Mucosa of gallbladder (tissue), 1 donor: ENCODE measurements at places on chromosomes 3 and 15. TPM values are rescaled to one million over a fixed set of nuclear protein-coding genes. Genes with fewer than 3 reads are reported as not detected.

DNA sequence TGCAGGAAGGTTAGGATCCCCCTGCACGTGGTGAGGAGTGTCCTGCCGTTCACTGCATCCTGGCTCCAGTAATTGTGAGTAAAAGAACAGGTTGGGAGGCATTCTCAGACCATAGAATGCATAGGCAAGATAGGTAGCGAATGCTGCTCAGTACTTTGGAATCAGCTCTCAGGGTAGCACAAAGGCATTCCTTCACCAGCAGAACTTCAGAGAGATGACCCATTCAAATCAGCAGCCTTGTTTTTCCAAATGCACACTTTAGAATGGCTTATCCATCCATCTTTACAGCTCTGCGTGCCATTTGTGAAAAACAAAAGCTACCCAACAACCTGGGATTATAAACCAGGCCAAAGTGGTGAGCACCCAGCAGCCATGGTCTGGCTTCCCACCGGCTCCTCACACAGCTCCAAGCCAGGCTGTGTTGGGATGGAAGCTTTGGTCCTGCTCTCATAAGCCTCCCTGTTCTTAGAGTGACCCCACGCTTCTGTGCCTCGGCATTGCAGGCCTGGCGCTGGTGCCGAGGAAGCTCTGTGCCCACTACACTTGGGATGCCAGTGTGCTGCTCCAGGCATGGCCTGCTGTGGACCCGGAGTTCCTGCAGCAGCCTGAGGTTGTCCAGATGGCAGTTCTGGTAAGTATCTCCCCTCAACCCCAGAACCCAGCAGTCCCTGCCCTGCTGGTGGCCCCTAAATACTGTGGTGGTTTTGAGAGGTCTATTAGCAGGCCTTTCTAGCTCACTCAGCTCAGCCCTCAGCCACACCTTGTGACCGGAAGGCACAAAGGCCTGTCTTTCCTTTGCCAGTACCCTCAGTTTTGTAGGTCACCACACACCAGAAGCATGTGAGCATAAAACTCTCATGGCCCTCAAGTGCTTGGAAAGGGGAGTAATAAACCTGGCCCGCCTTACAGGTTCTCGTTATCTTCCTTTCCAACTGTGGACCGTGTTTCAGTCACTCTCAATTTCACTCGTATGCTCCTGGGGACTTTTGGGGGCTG, 52.9 kb upstream of the LIMD1 start:
- no peak for DNase-seq

DNA sequence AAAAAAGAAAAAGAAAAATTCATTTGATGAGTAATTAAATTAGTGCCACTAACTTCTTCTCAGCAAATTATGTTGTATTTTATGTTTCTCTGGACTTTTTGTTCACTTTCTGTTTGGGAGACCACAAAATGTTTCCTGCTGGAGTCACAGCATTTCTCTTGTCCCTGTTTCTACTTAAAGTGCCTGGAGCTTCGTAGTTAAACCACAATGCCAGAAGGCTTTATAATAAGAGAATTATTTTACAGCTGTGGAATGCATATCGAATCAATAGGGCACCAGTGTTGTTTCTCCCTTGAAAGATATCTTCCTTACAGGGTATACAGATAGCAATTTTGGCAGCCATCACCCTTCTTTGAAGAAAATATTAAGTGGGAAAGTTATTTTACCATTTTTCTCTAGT, 3.2 kb downstream of the DTWD1 start:
- no peak for DNase-seq

- DNase-seq, result no peak
These were observed 100.4 kb upstream of the OSBPL11 start for GRCh38 chr3:125695688-125696087.

GRCh38 chr3:55641964-55642363, 154.9 kb upstream of the WNT5A start:
- no peak for DNase-seq

DNA sequence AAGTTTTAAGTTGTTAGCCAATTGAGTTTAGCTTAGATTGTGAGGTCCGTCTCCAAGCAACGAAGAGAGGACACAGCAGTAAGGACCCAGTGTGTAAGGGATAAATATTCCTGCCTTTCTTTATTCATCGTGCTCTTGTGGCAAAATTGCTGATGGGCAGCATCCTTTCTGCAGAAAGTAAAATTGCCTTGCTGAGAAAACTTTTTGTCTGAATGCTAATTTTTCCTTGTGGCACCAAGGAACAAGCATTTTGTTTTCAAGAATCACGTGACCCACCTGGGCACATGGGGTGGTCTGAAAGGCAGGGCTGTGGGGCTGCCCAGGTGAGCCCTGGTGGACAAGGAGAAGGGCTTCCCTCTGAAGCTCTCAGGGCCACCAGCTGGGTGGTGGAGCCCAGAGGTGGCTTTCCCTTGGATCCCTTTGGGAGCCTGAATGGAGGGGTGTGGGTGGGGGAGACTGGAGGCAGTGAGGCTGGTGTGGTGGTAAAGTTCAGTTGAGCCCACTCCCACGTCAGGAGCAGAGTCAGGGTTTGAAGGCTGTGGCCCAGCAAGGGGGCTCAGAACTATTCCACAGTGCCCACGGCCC, 24.0 kb upstream of the TMCC1 start:
- DNase-seq, result no peak

GRCh38 chr15:52559575-52559974, 9.3 kb downstream of the ARPP19 start:
- no peak for DNase-seq

DNA sequence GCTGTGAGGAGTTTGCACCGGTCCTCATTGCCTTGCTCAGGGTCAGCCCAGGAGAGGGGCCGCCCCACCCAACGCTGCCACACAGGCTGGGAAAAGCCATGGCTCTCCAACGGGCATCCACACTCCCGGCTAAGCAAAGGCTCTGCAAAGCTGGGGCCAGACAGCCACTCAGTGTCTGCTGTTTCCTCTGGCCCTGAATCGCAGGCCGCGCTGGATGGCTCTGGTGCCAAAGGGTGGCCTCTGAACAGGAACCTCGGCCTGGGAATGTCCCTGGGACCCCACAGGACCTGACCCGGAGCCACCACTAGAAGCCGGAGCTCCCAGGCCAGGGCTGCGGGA, 42.9 kb downstream of the RPN1 start:
- DNase-seq, result no peak

Gene KNG1
- 0.43 TPM for total RNA-seq

Gene GPR176
- total RNA-seq, result 5.4 TPM
